ENCODE measurements at places on chromosomes 4 and X. TPM values are rescaled to one million over a fixed set of nuclear protein-coding genes. Genes with fewer than 3 reads are reported as not detected.

DNA sequence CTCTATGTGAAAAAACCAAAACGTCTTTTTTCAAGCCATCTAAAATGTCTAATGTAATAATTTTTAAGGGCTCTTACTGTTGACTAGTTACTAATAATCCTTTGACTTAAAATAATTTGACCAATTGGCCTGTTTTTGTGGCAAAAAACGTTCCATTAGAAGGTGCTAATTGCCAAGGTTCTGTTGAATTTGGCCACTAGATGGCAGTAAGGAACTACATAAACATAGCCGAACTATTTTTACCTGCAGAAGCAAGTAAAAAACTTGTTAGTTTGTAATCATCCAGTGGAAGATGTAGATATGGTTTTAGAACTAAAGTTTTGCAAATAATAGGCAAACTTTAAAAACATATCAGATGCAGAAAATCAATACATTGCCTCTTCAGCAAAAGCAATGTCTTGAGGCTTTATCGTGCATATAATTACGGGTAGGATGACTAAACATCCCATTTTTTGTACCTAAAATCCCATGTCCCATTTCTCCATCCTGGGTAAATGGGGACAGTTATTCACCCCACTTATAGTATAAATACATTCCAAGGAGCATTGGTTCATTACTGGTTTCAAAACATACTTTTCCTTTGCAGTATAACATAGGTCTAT lies 57.6 kb downstream of the PROM1 start:
- no peak for DNase-seq

DNA sequence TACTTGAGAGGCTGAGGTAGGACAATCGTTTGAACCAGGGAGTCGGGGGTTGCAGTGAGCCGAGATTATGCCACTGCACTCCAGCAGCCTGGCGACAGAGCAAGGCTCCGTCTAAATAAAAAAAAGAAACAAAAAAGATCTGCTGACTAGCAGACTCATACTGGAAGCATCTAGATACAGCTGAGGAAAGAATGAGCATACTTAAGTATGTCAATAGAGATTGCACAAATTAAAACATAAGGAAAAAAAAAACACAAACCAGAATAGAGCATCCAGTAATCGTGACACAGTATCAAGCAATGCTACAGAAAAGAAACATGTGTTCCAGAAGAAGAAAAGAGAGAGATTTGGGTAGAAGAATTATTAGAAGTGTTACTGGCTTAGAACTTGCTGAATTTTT lies 105.5 kb upstream of the SPOCK3 start:
- no peak for DNase-seq

GRCh38 chrX:118566359-118566758 lies 70.7 kb downstream of the DOCK11 start:
- DNase-seq, result peak; percentile 37

BTC gene
- total RNA-seq, result 11.5 TPM

CRMP1 gene
- 15.8 TPM for total RNA-seq

CC2D2A gene
- 40.5 TPM for total RNA-seq
